Heart right ventricle (tissue), 16 donors: ENCODE measurements at places on chromosomes 5 and 9.

- DNase-seq: no peak
Observed at GRCh38 chr5:112694853-112695709, 42.6 kb upstream of the APC start.

DNA sequence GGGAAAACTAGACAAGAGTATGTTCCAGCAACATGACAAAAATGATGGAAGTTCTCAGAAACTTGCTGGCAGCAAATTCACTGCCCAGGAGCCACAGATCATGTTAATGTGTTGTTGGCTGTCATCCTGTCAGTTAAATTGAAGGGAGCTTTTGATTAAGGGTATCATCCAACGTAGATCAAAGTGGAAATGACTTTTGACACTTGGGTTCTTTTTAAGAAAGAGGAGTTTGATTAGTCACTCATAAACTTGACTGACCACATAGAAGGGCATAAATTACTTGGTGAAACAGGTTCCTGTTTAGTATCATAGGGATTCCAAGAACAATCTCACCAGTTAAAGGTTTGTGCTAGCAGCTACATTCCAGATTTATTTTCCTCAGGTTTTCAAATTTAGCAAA, 288.7 kb downstream of the CSNK1G3 start:
- no peak for DNase-seq

DNA sequence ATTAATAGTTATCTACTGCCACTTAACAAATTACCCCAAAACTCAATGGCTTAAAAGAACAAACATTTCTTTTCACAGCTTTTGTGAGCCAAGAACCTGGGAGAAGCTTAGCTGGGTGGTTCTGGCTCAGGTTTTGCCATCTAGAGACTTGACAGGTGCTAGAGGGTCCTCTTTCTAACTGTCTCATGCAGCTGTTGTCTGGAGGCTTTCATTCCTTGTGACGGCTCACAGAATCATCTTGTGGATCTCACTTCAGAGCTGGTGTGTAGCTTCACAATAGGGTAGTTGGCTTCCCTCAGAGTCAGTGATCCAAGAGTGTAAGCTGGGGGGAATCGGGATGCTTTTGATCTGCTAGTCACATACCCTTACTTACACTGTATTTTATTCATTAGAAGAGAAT, 81.2 kb upstream of the APC start:
- DNase-seq: no peak

DNA sequence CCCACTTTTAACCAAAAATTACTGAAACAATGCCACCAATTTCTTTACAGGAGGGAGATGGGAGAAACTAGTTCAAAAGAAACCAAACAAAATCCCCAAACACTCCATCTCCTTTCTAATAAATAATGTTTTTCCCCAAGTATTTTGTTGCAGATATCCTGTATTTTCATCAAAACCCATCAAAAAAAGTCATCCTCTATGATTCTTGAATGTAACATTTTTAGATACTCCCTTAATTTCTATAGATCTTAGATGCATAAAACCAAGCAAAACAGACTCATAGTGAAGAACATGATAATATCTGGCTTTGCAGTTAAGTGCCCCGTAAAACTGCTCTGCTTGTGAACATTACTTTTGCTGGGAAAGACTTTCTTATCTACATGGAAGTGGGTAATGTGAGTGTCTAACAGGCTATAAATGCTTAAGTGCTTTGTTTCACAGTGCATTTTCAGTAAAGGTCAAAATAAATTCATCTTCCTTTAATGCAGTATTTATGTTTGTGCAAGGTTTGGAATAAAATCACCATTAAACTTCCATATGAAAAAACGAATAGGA, 77.3 kb upstream of the TBCA start:
- DNase-seq: no peak

- no peak for DNase-seq
Observed at GRCh38 chr5:112005623-112005930, 248.6 kb upstream of the NREP start.

- no peak for DNase-seq
Observed at GRCh38 chr9:18568973-18569372, 95.0 kb downstream of the ADAMTSL1 start.

DNA sequence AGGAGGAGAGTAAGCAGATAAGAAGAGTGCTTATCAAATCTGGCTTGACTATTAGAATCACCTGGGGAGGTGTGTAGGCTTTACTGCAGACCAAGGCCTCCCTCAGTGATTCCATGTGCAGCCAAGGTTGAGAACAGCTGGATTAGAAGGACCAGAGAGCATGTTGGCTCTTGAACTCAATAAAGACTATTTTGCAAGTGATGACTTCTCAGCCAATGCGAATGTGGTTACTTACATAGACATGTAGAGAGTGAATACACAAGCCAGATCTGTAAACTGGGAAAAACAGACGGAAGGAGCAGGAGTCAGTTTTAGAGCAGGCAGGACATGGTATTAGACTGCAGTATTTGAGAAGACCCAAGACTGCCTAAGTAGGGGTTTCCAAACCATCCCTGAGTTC, 48.5 kb downstream of the MAMDC2 start:
- no peak for DNase-seq

DNA sequence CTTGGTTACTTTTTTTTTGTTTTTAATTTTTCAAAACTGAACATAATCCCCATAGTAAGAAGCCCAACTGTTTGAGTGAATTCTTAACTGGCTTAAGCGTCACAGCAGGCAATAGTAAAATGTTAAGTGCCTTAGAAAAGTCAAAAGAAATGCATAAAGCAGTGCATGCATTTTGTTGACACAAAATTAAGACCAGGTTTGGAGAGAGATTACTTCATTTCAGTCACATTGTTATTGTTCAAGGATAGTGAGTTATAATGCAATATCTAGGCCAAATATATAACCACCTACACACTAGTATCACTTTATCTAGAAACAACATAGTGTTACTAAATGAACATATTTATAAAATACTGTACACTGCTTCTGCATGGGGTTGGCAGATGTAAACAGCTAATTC, 116.9 kb upstream of the KLF9 start:
- no peak for DNase-seq

- DNase-seq: no peak
Observed at GRCh38 chr9:73155968-73156864, 4.6 kb downstream of the ANXA1 start.

DNA sequence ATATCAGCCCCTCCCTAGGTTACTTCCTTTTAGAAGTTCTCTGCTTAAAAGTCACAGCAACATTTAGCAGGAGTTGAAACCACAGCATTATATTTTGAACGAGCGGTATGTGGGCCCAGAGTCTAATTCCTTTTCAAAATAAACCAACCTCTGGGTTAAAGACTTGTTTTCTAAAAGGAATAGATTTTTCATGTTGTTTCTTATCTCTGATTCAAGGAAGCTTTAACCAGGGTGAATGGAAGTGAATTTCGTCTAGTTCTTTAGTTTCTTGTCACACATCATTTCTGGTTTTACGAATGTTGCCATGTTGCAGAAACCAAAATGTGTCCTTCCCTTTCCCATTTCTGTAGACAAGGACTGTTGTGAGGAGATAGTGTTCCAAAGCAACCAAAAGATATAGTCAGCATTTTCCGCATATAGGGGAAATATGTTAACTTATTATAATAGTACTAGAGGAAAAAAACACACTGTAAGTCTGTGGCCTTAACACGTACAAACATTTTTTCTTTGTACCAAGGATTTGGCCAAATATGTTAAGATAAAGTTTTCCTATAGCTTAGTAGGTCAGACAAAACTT, 142.4 kb downstream of the PCSK5 start:
- DNase-seq: no peak

- DNase-seq: no peak
Observed at GRCh38 chr9:136231478-136232297, 13.9 kb downstream of the QSOX2 start.
